ENCODE measurements at places on chromosomes 11 and 22. TPM values are rescaled to one million over a fixed set of nuclear protein-coding genes. Genes with fewer than 3 reads are reported as not detected.

USH1C gene
- total RNA-seq, result not detected

PLEKHB1 gene
- total RNA-seq, result 10.6 TPM

RBX1 gene
- 49.9 TPM for total RNA-seq

SLC1A2 gene
- not detected for total RNA-seq

SCT gene
- total RNA-seq, result not detected

KRTAP5-2 gene
- not detected for total RNA-seq

RFPL1 gene
- total RNA-seq, result not detected

OR52I1 gene
- total RNA-seq, result not detected

DNA sequence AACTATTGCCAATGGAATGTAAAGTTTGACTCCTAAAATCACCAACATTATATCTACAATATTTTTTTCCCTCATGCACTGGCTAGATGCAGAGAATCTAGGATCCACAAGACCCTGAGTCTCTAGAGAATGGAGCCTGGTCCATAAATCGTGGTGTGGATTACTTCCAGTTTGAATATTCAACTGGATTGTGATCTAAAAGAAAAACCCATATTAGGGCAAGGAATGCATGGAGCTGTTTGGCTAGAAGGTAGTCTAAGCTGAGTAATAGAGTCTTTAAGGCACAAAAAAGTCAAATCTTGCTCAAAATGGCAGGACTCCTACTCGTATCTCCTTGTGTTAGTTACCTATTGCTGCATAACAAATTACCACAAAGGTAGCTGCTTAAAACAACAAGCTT lies 9.4 kb upstream of the MS4A5 start:
- DNase-seq, result no peak

- no peak for DNase-seq
These were observed 205.6 kb downstream of the ADAMTS15 start for GRCh38 chr11:130653838-130654636.

DNA sequence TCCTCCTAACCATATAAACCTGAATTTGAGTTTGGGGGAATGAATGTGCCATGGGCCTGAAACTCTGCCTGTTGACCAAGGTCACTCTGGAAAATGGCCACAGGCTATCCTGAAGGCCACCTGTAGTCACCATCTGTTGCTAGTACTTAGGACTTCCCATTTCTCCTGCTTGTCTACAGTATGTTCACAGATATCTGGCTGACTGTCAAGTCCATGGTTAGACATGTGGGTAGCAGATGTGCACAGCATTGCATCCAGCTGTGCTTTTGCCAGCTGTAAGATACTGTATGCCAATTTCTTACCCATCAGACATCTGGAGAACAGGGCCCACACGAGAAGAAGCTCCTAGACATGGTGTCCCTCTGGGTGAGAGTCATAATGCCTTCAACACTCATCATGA lies 475.4 kb downstream of the INSC start:
- DNase-seq, result no peak

DNA sequence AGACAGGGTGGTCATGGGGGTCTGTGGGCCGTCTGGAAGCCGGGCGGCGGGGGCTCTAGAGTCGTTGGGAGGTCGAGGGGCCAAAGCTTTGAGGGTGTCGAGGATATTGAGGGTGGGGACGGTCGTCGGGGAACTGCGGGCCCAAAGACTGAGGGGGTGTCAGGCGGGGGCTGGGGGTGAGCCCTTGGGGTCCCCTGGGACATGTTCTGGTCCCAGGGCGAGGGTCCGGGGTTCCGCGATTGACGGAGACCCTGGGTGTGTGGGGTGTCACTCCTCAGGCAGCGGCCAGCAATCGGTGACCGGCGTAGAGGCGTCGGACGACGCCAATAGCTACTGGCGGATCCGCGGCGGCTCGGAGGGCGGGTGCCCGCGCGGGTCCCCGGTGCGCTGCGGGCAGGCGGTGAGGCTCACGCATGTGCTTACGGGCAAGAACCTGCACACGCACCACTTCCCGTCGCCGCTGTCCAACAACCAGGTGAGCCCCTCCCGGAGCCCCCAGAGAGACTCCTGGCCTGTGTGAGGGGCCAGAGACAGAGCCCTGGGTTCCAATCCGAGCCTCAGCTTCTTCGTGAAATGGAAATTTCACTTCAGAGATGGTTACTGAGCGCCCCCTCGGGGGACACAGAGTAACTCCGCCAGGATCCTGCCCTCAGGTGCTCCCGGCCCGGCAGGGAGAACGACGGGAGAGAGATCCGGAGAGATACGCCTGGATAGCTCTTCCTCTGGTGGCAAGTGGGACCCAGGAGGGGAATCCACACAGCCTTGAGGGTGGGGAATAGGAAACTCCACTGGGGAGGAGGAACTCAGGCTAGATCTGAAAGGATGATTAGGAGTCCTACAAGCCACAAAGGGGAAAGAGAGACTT lies 714 bp downstream of the SDF2L1 start:
- DNase-seq, result peak; percentile 84

GRCh38 chr11:73335204-73335923 lies 27.3 kb downstream of the ARHGEF17 start:
- DNase-seq, result peak; percentile 86

GRCh38 chr11:43582863-43583462 lies 97.6 kb upstream of the HSD17B12 start:
- DNase-seq, result no peak

GRCh38 chr11:69892237-69892985 lies 73.2 kb upstream of the FGF3 start:
- DNase-seq, result no peak
